ENCODE measurements at places on chromosomes 3 and 15.

DNA sequence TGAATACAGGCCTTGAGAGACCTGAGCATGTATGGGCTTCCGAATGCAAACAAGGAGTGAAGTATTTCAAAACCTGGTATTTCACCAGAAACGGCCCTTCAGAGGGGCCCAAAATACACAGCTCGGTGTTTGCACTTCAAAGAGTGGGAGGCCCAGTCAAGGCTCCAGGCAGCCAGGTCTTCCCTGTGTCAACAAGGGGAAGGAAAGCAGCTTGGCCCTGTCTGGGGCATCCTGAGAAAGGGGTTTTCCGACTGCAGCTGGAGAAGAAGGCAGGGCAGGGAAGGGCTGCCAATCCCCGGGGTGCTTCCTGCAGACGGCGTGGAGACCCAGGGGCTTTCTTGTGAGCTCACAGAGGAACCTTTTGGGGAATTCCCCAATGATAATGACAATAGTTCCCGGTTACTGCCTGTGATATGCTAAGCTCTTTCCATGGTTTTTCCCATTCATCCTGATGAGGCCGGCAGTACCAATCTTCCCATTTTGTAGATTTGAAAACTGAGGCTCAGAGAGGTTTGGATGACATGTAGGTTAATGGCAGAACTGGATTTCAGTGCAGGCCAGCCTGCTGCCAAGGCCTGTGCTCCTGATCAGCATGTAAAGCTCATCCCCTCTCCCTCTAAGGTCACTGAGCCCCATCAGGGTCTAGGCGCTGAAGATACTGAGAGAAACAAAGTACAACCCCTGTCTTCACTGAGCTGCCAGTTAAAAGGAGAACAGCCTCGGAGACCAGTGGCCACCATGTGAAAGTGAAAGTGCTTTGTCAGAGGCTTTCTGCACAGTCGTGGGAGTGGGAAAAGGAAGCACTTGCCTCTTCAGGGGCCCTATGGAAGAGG lies 43.0 kb upstream of the TLE3 start:
- no peak for DNase-seq

DNA sequence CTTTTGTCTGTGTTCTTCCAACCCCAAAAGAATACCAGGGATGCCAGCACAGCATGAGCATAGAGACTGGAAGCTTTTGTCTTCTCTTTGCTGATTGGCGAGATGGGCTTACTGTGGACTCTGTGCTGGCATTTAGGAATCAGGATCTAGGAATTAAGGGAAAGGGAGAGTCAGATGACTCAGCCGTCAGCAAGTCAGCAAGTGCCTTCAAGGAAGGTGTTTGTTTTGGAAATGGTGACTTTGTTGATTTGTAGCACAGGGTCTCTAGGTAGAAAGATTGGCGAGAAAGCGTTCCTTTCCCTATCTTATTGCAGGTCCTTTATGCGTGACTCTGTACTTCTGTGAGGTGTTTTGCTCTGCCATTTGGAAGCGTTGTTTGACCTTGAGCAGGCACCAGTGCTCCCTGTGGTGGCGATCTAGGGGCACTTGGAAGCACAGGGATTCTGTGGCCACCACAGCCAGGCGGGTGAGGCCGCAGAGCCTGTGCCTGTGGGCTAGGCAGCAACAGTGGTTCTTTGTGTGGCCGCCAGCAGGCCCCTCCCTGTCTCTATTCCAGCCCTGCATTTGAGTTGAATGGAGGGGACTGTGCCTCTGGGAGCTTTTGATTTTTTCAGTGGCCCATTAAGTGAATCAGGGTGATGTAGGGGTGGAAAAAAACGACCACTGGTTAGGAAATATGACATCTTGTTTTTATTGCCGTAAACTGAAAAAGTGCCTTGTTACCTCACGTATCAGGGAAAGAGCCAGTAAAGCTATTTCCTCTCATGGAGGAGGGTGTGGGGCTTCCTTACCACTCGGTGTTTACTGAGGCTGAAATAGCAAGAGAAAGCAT lies 19.0 kb downstream of the FAN1 start:
- no peak for DNase-seq

GRCh38 chr15:58330741-58331559 lies 100.8 kb upstream of the LIPC start:
- DNase-seq: no peak

GRCh38 chr3:182325213-182325950 lies 467.9 kb upstream of the ATP11B start:
- DNase-seq: no peak

DNA sequence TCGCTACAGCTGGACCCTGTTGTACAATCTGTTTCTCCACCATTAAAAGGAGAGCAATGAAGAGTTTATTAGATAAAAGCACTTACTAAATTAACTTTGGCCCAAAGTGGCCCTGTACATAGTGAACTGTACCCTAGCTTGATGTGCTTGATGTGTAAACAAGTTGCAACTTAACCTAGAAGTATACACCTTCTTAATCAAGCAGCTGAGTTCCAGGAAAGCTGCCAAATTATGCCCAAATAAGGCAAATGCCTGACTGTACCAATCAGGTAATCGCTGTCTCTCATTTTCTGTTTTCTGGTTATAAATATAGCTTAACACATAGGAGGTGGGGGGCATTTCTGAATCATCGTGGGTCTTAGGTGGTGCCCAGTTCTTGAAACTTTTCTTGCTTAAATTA lies 704.8 kb upstream of the CBLB start:
- DNase-seq: no peak

Measured in mucosa of gallbladder (tissue), 1 donor.